Activated T-helper 1 cell treated with anti-CD3 and anti-CD28 coated beads, Interleukin-12 subunit alpha, Interleukin-12 subunit beta, Interleukin-2, Interleukin-4 antibody, amounts not matched to agents 30 ng/mL and 10 ng/mL and 1 ng/mL, durations not matched to agents 14 hours and 24 hours and 36 hours (primary cell): ENCODE measurements at places on chromosomes 6 and 20.

- no peak for DNase-seq
Observed at GRCh38 chr6:4610256-4610655, 165.9 kb upstream of the CDYL start.

DNA sequence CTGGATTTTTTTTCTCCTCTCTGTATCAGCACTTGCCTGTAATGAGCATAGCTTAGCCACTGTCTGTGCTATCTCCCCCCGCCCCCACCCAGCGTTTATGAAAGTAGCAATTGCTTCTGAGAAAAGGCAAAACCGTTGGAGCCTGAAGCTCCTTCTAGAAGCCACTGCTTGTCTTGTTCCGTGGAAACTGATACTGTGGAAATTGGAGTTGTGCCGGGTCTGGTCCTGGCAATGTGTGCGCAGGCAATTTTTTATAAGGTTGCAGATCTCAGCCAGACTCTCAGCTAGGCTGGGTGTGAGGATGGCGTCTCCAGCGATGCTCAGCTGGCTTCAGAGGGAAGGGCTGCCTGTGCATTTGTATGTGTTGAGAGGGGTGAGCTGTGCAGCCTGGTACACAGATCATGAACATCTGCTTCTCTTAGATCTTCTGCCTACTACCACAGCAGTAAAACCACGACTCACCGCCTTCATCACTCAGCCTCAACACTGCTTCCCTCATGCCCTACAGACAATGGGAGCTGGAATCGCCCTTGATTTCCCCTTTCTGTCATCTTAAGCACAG lies 72.4 kb upstream of the GTSF1L start:
- DNase-seq = no peak

GRCh38 chr6:66896415-66896814 lies 1189.4 kb upstream of the EYS start:
- no peak for DNase-seq

DNA sequence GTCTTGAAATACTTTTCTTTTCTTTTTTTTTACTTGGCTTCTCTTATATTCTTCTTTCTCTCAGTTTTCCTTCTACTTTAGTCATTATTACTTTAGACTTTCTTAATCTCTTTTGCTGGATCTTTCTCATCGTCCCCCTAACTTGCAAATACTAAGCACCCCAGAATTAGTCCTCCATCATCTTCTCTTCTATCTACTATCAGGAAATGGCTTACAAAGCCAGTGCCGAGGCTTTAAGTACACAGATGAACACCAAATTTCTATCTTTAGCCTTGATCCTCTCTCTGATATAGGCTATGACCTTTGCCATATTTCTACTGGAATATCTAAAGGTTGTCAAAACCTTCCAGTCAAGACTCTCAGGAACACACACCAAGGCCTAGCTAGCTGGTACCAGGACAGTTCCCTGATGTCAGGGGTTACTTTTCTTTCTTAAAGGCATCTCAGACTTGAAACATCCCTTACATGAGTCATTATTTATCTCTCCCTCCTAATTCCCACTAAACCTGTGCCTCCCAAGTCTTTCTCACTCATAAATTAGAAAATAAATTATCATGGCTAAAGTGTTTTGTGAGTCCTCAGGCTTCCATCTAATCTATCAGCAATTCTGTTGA lies 278.6 kb upstream of the TCF21 start:
- DNase-seq = no peak

DNA sequence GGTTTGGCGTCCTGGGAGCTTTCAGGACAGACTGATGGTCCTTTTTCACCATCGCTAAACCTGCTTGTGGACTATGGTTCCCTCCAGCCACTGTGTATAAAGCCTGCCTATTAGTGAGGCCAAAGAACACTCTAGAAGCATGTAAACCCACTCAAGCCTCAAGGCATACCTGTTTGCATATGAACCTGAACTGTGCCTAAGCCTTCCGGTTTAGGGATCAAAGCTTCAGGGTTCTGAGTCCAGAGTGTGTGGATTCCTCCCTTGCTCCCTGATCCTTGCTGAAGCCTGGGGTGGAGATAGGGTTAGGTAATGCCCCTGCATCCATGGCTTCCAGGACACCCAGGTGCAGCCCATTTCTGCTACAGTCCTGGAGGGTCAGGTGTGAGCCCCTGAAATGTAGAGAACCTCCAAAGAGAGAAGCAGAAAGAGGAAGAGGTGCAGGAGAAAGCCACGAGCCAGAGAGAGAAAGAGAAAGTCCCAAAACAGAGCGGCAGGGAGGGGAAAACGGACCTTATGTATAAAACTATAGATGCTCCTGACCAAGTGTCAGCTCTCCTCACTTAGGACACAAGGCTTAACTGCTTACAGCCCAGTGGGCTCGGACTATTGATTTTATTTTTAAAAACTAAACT lies 93.3 kb downstream of the SCML4 start:
- no peak for DNase-seq
